ENCODE measurements at places on chromosomes 3 and 15.

DNA sequence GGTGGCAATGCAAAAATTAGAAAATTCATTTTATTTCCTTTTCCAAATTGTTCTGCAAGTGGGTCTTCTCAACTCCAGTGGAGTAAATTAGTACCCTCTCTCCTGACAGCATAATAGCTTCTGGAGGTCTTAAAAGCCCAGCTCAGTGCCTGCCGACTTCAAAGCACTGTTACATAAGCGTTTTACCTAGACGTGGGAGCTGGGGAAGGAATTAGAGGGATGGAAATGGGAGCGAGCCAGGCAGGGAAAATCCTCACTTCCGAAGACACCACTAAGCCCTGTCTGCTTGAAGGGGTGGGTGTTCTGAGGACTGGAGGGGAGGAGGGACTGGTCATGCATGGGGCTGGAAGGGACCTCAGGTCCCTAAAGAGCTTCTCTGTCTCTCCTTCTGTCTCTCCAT is 77.2 kb upstream of the SLC6A1 start:
- DNase-seq, result no peak

- DNase-seq, result no peak
Measured at GRCh38 chr3:194748225-194748624, 62.5 kb downstream of the FAM43A start.

- no peak for DNase-seq
Measured at GRCh38 chr3:189726277-189726676, 95.1 kb downstream of the TP63 start.

DNA sequence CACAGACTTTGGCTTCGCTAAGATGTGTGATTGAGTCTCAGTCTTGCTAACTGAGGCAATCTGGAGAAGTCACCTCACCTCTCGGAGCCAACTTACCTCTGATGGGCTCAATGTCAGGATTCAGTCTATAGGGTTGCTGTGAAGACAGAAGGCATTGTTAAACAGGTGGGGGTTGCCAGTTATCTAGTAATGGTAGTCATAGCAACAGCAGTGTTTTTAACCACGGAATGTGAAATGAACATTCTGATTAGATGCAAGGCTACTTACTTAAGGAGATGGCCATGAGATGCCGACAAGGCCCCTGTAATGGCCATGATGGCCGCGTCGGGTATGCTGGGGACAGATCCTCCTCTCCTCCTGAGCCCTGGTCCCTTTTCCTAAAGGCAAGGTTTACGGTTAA is 243.1 kb downstream of the GABRG3 start:
- no peak for DNase-seq

GRCh38 chr15:39102431-39102830 is 478.4 kb upstream of the THBS1 start:
- DNase-seq, result no peak

DNA sequence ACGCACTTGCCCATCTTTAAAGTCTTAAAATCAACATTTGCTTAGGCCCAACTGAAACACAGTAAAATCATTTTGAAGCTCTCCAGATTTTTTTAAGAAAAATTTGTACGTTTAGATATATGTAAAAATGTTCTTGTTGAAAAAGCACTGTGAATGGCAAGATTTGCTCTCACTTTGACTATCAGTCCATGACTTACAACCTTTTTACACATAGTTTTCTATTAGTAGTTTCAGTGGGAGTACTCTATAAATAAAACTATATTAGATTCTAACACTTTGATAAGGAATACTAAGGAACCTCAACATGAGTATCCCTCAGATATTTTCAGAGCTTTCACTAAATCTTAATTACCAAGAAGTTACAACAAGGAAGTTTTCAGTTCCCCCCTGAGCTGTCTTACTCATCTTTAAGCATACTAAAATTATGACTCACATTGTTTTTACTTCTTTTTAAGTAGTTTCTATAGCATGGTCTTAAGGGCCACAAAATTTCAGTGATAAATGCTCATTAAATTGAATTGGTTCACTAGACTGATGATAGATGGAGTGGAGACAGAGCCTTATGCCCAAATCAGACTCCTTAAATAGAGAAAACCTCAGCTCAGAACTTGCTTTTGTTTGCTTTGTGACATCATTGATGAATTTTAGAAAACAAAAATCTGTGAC is 31.6 kb upstream of the RAP2B start:
- no peak for DNase-seq

GRCh38 chr3:53187430-53187829 is 26.4 kb downstream of the PRKCD start:
- DNase-seq, result no peak

DNA sequence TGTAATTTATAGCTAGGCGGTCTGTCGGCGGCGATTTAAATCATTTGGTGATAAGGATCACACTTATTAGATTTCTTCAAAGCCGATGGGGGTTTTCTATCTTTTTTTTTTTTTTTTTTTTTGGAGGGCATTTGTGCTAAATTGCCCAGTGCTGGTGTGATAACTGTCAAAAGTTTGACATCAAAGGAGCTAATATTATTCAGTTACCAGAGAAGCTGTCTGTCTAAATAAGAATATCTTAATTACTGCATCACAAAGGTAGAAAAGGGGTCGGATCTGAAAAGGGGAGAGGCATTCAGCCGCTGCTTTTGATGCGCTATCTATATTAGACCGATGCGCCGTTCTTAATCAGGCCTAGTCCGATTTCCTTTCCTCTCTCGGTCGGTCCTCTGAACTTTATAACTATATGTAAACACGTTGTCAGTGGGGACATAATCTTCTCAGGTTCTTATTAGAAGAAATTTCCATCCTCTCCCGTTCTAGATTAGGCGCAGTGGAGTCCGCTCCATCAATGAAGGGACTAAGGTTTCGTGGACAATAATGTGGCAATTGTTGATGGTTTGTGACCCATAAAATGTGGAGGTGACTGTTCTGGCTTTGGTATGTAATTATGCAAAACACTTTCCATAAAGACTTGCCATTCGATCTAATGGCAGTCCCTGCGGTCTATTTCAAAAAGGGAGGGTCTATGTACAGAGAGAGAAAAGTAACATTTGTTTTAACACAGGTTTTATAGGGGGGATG is 31.7 kb downstream of the NR2F2 start:
- DNase-seq, result no peak

DNA sequence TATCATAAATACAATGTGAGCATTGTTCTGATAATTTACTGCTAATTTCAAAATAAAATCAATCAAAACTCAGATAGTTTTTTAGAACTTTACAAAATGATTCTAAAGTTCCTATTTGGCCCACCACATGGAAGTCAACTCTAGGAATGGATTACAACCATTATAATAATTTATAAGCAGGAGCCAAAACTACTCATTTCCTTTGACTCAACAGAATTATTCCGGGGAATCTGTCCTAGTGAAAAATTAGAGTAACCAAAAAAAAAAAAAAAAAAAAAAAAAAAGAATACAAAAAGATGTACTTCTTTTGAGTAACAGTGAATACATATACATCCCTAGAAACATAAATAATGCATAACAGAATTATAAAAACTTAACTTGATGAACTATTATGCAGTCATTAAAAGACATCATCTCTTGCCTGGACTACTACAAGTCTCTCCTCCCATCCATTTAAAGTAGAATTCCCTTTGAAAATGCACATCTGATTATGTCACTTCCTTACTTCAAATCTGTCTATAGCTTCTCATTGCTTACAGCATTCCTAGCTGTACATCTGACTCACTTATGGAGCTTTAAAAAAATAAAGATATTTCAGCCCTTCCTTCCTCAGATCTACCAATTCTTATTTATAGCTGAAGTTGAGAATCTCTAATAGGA is 43.4 kb downstream of the HDGFL3 start:
- DNase-seq, result no peak

GRCh38 chr15:44715142-44715796 is 4.0 kb downstream of the B2M start:
- DNase-seq, result no peak

DNA sequence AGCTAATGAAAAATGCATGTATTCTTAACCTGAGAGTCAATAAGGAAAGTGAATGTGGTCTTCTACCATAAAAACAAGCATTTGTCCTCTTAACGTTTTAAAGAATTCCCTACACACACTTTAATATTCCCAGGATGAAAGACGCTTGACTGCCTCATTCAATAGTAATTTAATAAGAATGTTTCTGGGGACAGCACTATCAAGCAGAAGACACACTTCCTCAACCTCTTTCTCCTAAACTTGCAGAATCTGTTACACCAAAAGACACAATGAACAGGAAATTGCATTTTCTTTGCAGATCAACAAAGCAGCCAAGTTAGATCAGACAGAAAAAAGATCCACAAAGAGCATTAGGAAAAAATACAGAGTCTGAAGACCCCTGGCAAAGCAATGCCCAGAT is 97.7 kb downstream of the PLCH1 start:
- no peak for DNase-seq

DNA sequence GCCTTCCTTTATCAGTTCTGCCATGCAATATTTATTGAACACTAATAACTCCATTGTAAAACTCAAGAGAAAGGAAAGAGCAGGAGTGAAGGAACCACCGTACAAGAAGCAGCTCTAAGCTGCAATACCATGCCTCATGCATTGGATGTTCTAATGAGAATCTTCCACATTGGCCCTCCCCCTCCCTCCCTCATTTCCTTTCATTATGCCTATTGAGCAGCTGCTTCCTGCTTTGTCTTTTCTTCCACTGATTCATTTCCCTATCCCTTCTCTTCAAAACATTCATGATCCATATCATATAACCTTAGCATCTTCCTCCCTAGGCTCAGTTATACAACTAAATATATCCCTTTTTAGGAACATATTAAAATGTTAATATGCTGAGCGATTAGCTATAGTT is 698.7 kb upstream of the GOLIM4 start:
- no peak for DNase-seq

GRCh38 chr3:187063286-187064121 is 75.8 kb downstream of the RPL39L start:
- DNase-seq, result no peak

DNA sequence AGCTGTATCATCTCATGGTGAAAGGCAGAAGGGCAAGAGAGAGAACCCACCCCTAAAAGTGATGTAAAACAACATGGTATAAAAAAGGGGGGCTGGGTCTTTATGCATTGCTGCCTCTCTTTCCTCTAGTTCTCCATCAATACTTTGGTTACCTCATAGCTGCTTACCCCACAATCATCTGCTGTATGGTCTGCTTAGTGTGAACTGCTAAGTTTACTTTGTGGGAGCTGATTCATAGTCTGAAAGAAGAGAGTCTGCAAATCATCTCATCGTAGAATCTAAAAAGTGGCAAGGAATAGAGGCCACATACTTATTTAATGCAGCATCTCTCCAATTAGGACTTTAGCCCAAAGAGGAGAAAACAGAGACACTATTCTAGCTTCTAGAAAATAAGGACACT is 546.8 kb downstream of the GBE1 start:
- no peak for DNase-seq

GRCh38 chr3:69149586-69149985 is 27.2 kb upstream of the LMOD3 start:
- DNase-seq, result no peak

DNA sequence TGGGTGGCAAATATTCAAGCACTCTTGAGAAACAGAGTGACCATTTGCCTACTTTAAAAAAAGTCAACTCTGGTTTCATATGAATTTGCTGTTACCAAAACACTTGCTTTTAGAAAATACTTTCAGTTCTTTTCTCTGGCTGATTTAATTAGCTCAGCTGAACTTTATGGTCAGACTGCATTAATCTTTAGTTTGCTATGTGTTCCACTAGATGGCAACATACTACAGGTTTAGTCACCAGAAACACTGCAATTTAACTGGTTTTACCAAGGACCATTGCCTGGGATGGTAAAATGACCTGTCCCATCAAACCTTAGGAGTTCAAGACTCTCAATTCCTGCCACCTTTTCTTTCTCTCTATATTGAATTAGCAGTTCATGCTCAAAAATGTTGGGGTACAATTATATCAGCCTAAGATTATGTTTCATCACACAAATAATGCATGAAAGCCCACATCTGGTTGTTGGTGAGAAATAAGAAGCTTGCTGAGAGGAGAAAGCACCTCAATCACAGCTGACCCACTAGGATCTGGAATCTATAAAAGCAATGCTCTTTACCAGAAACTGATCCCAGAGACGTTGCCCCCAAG is 14.2 kb downstream of the EIF4E3 start:
- DNase-seq, result peak; percentile 82

DNA sequence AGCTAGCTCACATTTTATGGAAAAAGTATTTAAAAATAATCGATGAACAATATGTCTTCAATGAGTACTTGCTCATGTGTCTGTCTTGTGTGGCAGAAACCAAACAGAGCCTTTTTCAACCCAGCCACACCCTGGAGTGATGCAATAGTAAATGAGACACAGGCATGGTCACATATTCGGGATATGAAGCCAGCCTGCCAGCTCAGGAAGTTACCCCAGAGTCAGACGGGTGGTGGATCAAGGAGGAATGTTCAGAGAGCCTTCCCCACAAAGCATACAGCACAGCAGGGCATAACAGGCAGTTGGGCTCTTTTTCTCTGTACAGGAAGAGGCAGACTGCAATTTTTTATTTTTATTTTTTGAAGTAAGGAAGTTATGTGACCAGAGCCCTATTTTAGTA is 27.3 kb downstream of the LARP6 start:
- no peak for DNase-seq

GRCh38 chr15:93458597-93458996 is 369.6 kb upstream of the RGMA start:
- DNase-seq, result no peak

- no peak for DNase-seq
Measured at GRCh38 chr3:16511681-16512434, 1.6 kb downstream of the RFTN1 start.

- DNase-seq, result no peak
Measured at GRCh38 chr15:58026552-58026951, 39.0 kb downstream of the ALDH1A2 start.

GRCh38 chr3:134494495-134494894 is 8.6 kb downstream of the CEP63 start:
- DNase-seq, result no peak

GRCh38 chr15:55742927-55743728 is at the start of gene PRTG:
Gene PRTG (minus strand): TSS chr15:55743152. CDS start chr15:55742931, 221 bp downstream.
- peak; percentile 38 for DNase-seq

DNA sequence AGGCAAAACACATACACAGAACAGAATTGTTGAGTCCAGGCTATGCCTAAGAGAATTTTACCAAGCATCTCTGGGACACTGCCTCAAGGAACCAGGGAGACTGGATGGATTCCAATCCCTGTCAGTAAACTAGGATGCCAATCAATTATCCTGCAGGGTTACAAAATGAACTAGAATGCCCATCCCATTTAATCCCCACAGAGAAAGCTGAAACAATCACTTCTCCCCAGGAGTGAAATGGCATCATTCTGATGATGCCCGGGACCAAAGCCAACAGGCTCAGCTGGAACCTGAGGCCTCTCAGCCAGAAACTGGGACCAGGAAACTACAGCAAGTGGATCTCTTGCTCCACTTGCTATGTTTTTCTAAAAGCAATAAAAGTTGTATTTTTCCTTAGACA is 130.0 kb upstream of the TJP1 start:
- DNase-seq, result peak; percentile 88
